Stimulated activated CD8-positive, alpha-beta memory T cell treated with anti-CD3 and anti-CD28 coated beads, Interleukin-2, amount 100 ng/mL, for 1 hour (primary cell): ENCODE measurements at places on chromosomes 12 and 14.

- DNase-seq: no peak
Observed at GRCh38 chr12:109258607-109259544, 50.2 kb downstream of the FOXN4 start.

GRCh38 chr12:127355061-127355841 lies 911.7 kb upstream of the TMEM132C start:
- no peak for DNase-seq

GRCh38 chr12:288687-289086 lies 26.1 kb upstream of the SLC6A13 start:
- no peak for DNase-seq

DNA sequence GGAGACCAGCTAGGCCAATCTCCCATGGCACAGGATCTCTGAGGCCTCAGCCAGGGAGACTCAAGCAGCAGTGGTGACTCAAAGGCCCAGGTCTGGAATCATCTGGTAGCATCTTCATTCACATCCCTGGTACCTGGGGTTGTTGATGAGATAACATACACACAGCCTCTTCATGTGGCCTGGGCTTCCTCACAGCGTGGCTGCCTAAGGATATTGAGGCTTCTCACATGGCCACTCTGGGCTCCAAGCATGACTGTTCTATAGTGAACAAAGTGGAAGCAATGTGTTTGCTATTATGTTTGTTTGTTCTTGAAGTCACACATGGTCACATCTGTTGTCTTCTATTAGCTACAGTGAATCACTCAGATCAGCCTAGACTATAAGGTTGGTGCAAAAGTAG lies 584.1 kb downstream of the VRK1 start:
- no peak for DNase-seq

- no peak for DNase-seq
Observed at GRCh38 chr12:8226355-8226754, 1.1 kb downstream of the FAM90A1 start.

GRCh38 chr12:70451528-70451927 lies 85.4 kb downstream of the KCNMB4 start:
- DNase-seq: no peak

- no peak for DNase-seq
Observed at GRCh38 chr14:44962334-44963043, 499 bp downstream of the TOGARAM1 start.

DNA sequence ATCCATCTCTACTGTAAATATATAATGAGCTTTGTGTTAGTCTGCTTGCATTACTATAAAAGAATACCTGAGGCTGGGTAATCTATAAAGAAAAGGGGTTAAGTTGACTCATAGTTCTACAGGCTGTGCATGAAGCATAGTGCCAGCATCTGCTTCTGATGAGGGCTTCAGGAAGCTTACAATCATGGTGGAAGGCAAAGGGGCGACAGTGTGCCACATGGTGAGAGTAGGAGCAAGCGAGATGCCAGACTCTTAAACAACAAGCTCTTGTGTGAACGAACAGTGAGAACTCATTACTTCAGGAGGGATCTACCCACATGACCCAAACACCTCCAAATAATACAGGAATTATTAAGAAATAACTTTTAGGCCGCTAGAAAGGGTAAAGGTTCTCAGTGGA lies 28.1 kb downstream of the APOBEC1 start:
- no peak for DNase-seq

DNA sequence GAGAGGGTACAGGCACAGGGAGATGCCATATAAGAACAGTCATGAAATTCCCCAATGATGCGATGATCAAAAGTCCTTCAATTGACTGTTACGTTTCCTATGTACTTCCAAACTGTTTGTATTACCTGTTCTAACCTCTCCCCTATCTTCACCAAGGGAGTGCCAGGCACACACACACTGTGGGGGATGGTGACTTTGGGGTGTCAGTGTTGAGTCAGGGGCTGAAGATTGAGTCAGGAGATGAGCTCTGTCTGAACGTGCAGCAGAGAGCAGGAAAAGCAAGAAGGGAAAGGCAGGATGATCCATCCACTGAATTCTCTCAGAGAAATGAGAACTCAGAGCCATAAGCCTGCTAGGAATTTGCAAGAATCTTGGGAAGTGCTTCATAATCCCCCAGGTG lies 153.4 kb downstream of the EFCAB11 start:
- DNase-seq: no peak

DNA sequence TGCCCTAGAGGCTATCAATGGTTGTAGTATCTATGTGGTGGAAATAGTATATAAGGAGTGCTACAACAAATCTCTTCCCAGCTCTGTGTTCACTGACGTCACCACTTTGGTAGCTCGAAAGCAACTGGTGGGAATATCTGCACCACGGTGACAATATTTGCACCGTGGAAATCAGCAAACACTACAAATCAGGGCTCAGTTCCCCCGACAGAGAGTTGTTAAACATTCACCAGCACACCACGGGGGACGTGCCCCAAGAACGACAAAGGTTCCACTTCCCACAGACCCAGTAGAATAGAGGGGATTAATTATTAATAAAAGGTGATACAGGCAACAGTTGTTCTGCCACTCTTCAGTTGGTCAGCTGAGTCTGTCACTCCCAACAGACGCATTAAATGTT lies 98.4 kb downstream of the CCDC60 start:
- DNase-seq: no peak
